Small intestine (tissue), 16 donors: ENCODE measurements at places on chromosomes 4 and X. TPM values are rescaled to one million over a fixed set of nuclear protein-coding genes. Genes with fewer than 3 reads are reported as not detected.

ADGRG4 gene
- 2.7 TPM for polyA plus RNA-seq

KLHL13 gene
- polyA plus RNA-seq = 4.2 TPM

DNA sequence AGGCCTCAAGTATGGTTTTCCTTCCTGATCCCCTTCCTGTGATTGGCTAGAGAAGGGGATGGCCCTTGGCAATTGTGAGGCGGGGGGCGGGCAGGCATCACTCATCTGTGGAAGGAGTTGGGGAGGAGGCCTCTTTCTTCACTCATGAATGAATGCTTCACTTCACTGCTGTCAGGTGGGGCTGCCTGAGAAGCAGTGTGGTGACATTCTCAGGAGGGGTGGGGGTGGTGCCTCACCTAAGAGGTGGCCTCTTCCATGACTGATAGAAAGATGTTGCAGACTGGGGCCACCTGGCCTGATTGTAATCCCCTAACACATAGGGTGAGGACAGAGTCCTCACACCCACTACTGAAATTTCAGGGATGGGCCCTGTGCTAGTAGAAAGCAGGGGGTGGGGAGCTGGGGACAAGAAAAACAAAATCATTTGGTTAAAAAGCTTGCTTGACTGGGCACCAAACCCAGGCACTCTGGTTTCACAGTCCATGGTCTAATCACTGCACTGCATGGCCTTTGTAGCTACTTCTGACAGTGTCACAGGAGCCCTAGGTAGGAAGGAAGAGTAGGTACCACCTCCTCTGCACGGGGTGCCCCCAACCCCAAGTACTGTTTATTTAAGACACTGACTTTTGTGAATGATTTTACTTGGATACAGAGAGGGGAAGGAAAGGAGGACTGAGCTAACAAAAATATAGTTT is 5.6 kb upstream of the HOPX start:
- no peak for DNase-seq

- no peak for DNase-seq
Measured at GRCh38 chr4:1567808-1568581, 116.1 kb downstream of the FAM53A start.

DNA sequence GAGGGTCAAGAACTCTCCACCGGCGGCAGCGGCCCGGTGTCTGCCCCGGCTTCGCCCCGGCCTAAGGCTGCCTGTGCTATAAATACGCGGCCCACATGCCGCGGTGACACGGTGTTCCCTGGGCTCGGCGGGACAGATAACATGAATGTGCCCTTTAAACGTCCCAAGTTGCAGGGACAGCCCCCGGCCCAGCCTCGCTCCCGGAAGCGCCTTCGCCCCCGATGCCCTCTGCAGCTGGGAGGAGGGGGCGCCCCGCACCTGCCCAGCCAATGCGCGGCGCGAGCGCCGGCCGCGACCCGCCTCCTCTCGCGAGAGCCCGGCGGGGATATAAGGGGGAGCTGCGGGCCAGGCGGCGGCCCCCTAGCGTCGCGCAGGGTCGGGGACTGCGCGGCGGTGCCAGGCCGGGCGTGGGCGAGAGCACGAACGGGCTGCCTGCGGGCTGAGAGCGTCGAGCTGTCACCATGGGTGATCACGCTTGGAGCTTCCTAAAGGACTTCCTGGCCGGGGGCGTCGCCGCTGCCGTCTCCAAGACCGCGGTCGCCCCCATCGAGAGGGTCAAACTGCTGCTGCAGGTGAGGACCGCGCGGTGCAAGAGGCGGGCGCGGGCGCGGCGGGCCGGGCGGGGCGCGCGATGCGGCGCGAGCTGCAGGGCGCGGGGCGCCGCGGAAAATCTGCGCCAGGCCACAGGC is at the start of gene SLC25A4:
TSS of gene SLC25A4 (plus strand) at position 355 of the 689 bp plus-strand sequence. CDS start at position 462, 107 bp downstream.
- peak; percentile 86 for DNase-seq

DNA sequence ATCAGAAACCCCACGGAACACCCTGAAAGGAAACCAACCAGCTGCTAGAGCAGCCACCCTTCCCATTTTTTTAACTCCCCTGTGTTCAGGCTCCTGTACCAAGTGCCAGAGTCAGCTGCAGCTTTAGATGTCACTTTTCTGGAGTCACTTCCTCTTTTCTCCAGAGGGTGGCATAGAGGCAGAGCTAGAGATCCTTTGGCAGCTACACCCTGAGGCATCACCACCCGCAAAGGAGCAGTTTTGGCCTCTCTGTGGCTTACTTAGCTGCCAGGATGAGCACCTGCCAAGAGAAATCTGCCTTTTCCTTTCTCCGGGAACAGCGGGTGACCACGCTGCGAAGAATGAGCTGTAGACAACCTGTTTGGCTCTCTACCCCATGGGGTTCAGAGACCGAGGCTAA is 58.0 kb upstream of the CHRDL1 start:
- peak; percentile 1 for DNase-seq

DNA sequence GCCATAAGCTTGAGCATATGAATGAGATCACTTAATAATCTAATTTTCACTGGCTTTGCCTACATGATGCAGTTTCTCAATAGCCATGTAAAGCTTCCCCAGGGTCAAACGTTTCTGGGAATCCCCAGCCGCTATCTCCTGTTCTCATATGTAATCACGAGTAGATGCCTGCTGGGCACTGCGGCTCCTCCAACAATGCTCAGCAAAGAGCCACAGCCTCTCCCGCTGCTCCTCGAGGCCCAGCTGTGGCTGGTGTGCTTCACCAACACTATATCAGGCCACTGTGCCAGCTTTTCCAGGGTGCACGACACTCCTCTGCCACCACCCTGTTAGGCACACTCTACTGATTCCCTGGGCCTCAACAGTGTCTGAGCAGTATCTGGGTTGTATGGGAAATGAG is 78.3 kb upstream of the RASGEF1B start:
- DNase-seq = no peak

GRCh38 chrX:131917588-131917987 is 105.5 kb upstream of the STK26 start:
- no peak for DNase-seq
